ENCODE measurements at places on chromosomes 12 and 14.

DNA sequence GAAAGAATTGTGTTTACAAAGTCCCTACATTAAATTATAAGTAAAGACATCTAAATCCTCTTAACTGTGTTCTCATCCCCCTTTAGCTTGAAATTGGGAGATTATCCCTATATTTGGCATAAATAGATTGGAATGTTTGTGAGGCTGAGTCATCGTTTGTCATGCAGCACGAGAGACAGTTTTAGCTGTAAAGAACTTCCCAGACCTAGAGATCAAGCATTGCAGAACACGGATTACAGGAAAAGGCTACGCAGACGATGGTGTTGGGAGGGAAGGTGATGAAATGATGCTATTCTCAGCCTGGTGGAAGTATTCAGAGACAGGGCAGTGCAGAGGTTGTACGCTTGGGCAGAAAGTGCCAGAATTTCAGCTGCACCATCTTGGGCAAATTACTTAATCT lies 93.8 kb downstream of the PTPRB start:
- DNase-seq, result no peak

GRCh38 chr12:52139579-52140062 lies 52.2 kb downstream of the KRT80 start:
- DNase-seq, result no peak

- DNase-seq, result no peak
These were observed 62.6 kb downstream of the PDZRN4 start for GRCh38 chr12:41250748-41251147.

GRCh38 chr14:25150401-25150800 lies 100.5 kb upstream of the STXBP6 start:
- DNase-seq, result no peak

GRCh38 chr12:128693115-128693514 lies 130.6 kb downstream of the SLC15A4 start:
- no peak for DNase-seq

DNA sequence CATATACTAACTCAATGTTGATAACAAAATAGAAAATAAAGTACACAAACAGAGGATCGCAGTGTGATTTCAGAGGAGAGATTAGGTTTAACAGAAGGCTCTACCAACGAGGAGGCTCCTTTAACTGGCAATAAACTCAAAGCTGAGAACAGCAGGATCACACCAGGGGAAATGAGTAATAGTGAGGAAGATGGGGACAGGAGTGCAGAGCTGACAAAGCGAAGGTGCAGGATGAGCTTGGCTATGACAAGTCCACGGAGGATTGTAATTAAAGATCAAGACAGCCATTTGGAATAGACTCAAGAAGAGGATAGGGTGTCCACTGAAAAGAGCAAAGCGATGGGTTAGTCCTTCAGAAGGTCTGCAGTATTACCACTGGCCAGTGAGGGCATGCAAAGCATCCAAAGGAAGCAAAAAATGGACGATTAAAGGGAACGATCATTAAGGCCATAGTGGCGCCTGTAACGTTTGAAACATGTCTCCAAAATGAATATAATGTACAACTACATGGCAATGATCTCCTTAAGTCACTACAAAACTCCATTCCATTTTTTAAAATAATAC lies 85.3 kb downstream of the GRIN2B start:
- no peak for DNase-seq

- DNase-seq, result no peak
These were observed 30.5 kb downstream of the ANAPC7 start for GRCh38 chr12:110373025-110373424.

GRCh38 chr14:71438684-71439083 lies 493.5 kb upstream of the RGS6 start:
- no peak for DNase-seq

DNA sequence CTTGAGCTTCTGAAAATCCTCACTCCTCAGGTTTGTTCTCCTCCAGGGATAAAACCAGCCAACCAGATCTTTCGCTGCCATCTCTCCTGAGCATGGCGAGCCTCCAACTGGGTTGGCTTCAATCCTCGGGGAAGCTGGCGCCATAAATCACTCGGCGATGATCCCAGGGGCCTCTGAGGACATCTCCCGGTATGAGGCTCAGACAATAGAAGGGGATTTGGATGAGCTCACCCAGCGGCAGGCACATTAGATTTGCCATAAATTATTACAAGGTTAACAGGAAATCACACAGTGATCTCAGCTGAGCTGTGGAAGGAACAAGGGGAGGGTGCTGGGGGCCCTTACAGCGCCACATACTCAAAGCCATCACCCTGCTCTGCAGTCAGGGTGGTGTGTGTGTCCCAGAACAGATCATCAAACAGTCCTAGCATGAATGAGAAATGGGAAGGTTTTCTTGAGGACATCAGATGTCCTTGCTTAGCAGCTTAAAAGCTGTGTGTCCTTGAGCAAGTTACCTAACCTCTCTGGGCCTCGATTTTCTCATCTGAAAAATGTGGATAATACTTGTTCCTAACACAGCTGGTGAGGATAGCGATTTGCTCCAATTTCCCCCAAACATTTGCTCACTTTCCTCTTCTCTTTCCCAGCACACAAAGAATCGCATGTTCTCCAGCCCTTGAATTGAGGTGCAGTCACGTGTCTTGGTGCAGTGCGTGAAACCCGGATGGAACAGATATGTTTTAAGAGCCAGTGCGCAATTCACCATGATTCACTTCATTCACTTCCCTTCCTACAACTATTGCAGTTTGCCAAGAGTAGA lies 142.8 kb downstream of the SCARB1 start:
- no peak for DNase-seq

DNA sequence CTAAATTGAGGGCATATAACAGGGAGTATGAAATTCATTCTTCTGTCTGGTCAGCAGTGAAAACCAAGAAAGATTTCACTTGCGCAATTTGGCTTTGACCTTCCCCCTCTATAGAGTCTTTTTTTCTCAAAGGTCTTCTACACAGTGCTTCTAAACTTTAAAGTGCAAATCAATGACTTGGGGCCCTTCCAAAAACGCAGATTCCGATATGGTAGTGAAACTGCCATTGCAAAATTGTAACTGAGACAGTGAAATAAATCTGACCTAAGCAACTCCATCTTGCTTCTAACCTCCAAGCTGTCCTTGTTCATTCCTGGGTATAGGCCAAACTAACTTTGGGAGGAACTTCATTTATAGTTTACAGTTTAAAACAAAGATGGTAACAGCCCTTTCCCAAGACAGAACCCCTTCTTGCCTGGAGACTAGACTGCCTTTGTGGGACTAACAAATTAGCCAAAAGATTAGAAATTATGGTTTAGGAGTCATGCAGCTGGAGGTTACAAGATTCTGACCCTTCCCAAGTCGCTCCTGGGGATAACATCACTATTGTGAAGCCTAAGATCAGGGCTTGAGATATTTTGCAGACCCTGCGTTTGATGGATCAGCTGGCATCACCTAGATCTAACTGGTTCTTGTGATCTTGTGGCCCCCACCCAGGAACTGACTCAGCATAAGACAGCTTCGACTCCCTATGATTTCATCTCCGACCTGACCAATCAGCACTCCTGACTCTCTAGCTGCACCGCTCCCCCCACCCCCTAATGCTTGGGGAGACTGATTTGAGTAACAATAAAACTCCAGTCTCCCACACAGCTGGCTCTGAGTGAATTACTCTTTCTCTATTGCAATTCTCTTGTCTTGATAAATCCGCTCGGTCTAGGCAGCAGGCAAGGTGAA lies 5.0 kb downstream of the SLC25A21 start:
- no peak for DNase-seq

DNA sequence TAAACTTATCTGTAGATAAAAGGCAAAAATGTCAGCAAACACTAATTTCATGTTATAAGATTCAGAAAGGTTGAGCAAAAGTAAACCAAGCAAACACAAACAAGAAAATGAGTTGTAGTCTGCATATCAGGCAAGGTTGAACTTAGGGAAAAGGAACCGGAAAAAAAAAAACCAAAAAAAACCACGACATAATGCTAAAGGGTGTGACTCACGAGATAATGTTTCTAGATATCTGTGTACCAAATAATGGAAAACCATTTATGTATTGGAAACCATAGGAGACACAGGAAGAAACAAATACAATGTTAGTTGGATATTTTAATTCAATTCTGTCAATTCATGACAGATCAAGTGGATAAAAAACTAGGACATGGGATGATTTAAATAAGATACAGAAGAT lies 60.5 kb downstream of the GPATCH2L start:
- DNase-seq, result no peak

- no peak for DNase-seq
These were observed 10.7 kb downstream of the ARID4A start for GRCh38 chr14:58309086-58309485.

- DNase-seq, result no peak
These were observed 21.0 kb upstream of the MIA2 start for GRCh38 chr14:39212693-39213092.

DNA sequence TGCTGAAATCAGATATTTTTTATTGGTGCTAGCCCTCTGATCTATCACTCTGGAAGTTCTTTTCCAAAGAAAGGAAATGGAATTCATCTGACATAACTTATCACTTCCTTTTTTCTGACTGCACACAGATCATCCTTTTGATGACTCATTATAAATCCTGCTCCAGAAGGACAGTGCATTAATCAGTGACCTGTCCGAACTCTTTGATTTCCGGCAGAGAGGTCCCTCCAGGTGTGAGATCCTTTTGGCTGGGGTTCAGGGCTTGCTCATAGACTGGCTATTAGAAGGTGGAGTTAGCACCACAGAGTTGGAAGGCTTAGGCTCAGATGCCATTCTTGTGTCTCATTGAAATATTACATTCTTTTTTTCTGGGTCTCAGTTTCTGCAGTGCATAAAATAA lies 328.2 kb downstream of the ZFP36L1 start:
- DNase-seq, result no peak

GRCh38 chr14:73422515-73422914 lies 35.8 kb downstream of the NUMB start:
- no peak for DNase-seq

DNA sequence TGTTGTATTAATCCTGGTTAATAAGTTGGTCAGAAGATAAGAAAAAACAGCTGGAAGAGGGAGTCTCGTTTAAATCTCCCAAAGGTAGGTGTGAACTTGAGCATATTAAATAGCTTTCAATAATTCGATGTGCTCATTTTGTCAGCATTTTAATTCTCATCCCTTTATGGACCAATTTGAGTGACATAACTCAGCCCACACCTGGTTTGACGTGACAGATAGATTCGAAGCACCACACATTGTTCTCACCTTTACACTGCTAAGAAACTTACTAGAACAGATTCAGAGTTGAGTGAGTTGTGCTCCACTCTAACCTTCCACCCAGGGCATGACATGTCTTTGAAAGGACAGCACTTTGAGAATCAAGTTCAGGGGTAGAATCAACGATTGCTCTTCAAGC lies 161.4 kb upstream of the GZMB start:
- DNase-seq, result no peak

DNA sequence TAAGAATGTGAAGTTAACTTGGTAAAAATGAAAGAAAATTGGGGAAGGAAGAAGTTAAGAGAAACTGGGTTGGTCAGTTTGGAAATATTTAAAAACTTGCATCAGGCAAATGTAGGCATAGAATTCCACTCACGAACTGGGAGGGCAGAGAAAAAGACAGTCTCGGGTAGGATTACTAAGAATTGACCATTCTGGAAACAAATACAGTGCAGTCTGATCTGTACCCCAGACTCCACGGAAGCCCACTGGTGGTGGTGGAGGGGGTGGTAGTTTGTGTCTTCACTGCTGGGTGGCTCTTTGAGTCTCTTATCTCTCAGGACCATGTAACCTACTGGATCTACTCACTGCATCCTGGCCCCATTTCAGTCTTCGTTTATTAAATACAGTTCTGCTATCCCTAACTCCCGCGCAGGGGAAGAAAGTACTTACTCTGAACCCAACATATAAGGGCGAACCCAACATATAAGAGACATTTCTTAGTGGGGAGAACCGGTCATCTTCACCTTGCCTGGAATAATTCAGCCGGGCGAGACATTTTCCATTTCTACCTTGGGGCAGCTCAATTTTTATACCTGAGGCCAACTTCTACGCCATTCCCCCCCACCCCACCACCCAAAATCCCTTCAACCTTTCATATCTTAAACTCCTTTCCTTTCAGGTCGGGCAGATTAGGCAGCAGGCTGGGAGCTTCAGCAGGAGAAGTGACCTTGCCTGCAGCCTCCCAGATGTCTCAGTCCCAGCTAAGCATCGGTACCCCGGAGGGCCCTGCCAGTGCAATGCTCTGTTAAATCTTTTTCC lies 1.7 kb downstream of the SLC2A3 start:
- DNase-seq, result no peak

DNA sequence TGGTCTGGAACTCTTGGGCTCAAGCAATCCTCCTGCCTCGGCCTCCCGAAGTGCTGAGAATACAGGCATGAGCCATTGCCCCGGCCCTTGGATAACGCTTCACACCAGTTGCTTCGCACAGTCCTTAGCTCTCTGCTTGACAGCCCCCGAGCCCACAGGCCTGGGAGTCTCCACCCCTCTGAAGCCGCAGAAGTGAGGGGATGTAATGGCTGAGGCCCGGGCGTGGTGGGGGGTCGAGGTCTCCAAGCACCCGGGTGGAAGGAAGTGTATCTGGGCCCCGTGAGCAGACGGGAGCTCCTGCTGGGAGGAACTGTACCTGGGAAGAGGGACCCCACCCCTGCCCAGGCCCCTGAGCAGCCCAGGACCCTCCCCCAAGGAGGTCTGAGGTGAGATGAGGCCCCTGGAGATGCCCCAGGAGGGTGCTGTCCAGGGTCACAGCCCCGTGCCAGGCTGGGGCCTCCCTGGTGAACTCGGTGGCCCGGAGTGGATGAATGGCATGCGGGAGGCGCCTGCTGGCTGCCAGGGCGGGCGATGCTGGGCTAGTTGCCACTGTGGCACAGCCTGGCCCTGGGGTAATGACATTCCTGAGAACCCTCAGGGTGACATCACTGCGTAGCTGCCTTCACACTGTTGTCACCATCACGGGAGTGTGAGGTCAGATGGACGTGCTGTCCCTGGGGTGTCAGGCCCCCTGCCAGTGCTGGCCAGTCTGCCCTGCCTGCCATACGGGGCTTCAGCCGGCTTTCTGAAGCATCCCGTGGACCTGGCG lies 48.9 kb downstream of the KIF26A start:
- no peak for DNase-seq

DNA sequence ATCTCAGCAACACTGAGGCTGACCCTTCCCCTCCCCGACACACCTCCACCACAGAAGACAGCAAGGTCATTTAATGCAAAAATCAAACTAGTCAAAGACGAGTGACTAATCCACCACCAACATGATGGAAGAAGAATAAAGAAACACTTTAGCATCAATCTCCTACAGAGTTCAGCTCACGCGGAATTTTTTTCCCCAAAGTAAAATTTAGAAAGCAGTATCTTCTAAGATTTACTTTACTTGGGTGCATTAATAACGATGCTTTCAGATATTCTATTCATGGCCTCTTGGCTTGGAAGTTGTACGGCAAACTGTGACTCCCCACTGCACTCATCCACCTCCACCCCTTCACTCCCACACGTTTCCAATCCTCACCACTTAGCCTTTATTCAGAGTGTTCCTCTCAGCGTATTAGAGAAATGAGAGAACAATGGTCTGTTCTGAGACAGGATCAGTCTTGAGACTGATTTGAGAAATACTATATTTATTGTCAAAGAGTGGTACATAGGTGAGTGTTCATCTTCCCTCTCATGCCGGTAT lies 1.9 kb downstream of the EGLN3 start:
- DNase-seq, result no peak

- no peak for DNase-seq
These were observed 464.5 kb downstream of the GXYLT1 start for GRCh38 chr12:41680155-41680554.

- DNase-seq, result no peak
These were observed 109.3 kb downstream of the C12orf42 start for GRCh38 chr12:103386451-103386850.

GRCh38 chr12:130761537-130762318 lies 45.6 kb upstream of the RIMBP2 start:
- no peak for DNase-seq
